A673 (cell line): ENCODE measurements at places on chromosomes 2 and 18. TPM values are rescaled to one million over a fixed set of nuclear protein-coding genes. Genes with fewer than 3 reads are reported as not detected.

DNA sequence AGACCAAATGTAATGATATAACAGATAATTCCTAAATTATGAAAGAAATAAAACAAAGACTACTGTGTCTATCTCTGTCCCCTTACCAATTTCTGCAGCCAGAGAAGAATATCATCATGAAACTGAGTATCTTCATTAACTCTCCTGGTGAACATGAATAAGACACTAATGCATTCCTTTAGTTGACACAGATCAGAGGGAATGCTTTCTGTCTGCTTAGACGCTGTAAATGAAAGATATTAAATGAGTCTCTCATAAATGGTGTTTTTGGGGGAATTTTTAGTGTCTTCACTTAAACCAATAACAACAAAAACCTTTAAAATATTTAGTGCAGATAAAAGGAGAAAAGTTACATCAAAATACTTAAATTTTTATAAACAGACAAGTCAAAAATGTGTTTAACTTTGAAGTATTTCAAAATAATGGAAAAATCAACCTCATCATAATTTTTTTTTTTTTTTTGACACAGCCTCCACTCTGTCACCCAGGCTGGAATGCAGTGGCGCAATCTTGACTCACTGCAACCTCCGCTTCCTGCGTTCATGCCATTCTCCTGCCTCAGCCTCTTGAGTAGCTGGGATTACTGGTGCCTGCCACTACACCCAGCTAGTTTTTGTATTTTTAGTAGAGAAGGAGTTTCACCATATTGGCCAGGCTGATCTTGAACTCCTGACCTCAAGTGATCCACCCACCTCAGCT, 16.0 kb downstream of the EPG5 start:
- no peaks in the 10 kb centered on the region for H3K27me3 ChIP-seq
- H3K4me1 ChIP-seq = no peaks in the 10 kb centered on the region
- no peak overlapping the region for H3K27ac ChIP-seq
- H3K4me3 ChIP-seq = no peak overlapping the region

GRCh38 chr2:8540552-8541055, 141.3 kb upstream of the ID2 start:
- no peaks in the 10 kb centered on the region for H3K27me3 ChIP-seq
- no peak for DNase-seq
- H3K4me3 ChIP-seq = no peak overlapping the region
- no peaks in the 10 kb centered on the region for H3K36me3 ChIP-seq
- H3K4me1 ChIP-seq = peaks cover 4% of the 10 kb centered on the region

The REL gene
- 11.5 and 13.3 TPM in 2 replicates for total RNA-seq

The GPR45 gene
- total RNA-seq = not detected in 2 replicates

The CRYGC gene
- not detected in 2 replicates for total RNA-seq

The COL5A2 gene
- 90.7 and 92.2 TPM in 2 replicates for total RNA-seq
